HL-60 (cell line): ENCODE measurements at places on chromosomes 2 and 18.

GRCh38 chr18:47471784-47472183 is 220.3 kb upstream of the SKOR2 start:
- no peak for DNase-seq

DNA sequence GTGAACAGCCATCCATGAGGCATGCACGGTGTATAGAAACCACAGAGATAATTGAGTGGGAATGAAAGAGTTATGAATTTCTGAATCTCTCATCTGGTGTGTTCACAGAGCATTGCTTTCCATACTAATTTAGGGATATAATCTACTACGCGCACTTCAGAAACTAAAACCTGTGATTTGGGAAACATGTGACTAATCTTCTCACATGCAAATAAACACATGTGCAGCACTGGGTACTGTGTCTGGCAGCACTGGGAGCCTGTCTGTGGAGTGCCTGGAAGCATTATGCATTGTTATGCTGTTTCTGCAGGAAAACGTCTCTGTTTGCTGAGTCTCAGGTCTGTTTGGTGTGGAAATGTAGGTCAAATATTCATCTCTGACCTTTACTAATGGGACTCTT is 287.3 kb downstream of the CMPK2 start:
- DNase-seq = no peak

- no peak for DNase-seq
These were observed 146.2 kb upstream of the MSH6 start for GRCh38 chr2:47636596-47637264.

DNA sequence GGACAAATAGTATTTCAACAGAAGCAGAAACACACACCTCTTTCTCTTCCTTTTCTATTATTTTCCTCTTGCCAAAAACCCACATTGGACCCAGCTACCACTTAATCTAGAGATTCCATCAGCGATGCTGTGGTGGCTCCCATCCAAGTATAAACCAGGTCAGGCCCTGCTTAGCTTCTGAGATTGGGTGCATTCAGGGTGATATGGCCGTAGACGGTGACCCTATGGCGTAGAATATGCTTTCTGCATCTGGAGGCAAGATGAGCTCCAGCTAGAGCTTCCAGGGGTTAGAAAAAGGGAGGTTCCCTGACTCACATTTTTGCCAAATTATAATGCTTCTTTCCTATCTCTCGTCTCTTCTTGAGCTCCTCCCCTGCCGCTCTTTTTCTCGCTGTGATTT is 66.5 kb downstream of the TNP1 start:
- DNase-seq = no peak

GRCh38 chr2:78978340-78978739 is 47.2 kb upstream of the REG3G start:
- no peak for DNase-seq

- no peak for DNase-seq
These were observed 57.0 kb downstream of the CCDC102B start for GRCh38 chr18:68854786-68855391.

DNA sequence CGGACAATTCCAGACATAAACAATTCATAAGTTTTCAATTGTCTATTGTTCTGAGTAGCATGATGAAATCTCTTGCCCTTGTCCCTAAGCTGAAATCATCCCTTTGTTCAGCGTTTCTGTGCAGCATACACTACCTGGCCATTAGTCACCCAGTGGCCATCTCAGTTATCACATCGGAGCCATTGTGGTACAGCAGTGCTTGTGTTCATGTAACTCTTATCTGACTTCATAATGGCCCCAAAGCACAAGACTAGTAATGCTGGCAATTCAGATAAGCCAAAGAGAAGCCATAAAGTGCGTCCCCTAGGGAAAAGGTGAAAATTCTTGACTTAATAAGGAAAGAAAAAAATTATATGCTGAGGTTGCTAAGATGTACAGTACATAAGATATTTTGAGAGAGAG is 127.2 kb downstream of the FHOD3 start:
- no peak for DNase-seq
